ENCODE measurements at places on chromosomes 16 and 17.

- DNase-seq, result no peak
Observed at GRCh38 chr17:32441886-32442285, 2.4 kb upstream of the PSMD11 start.

DNA sequence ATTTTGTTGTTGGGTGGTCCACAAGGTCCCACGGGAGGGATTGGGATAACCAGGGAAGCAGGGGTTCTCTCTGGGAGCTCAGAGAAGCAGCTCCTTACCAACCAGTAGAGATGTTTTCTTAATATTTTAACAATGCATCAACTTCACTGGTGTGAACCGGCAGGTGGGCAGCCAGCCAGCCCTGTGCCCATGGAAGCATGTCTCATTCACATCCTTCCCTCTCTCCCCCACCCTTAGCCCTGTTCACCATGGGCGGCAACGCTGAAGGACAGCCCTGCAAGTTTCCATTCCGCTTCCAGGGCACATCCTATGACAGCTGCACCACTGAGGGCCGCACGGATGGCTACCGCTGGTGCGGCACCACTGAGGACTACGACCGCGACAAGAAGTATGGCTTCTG lies 9.3 kb downstream of the MMP2 start:
- DNase-seq, result no peak

GRCh38 chr17:2215616-2216364 lies 87.8 kb downstream of the SMG6 start:
- peak; percentile 92 for DNase-seq

DNA sequence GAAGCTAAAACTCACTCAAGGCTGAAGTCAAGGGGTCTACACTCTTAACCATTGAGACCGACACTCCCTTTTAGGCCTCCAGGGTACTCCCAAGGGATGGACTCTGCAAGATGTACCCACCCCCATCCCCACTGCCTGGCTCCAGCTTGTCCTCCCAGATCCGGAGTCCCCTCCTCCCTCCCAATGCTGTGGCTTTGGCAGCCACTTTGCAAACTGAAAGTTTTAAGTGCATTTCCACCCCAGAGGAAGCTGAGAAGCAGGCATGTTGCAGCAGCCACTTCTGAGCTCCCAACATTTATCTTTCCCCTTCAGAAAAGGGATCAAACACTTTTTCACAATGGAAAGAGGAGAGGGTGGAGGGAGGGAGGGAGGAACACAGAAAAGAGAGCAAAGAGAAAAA lies 115.2 kb downstream of the COPRS start:
- peak; percentile 6 for DNase-seq

- DNase-seq, result peak; percentile 89
Observed at GRCh38 chr17:82985973-82986372, 93.4 kb upstream of the METRNL start.

DNA sequence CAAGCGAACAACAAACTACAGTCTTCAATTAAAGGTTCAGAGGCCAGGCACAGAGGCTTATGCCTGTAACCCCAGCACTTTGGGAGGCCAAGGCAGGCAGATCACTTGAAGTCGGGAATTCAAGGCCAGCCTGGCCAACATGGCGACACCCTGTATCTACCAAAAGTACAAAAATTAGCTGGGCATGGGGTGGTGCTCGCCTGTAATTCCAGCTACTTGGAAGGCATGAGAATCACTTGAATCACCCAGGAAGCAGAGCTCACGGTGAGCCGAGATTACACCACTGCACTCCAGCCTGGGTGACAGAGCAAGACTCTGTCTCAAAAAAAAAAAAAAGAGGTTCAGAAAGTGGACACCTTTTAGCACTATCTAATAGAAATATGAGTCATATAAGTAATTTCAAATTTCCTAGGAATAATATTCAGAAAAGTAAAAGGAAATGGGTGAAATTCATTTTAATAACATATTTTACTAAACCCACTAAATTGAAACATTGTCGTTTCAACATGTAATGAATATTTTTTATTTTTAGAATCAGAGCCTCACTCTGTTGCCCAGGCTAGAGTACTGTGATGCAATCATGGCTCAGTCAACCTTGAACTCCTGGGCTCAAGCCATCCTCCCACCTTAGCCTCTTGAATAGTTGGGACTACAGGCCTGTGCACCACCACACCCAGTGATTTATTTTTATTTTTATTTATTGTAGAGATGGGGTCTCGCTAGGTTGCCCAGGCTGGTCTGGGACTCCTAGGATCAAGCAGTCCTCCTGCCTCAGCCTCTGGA lies 15.2 kb upstream of the MARCHF10 start:
- no peak for DNase-seq
